ENCODE measurements at places on chromosomes 7 and 10. TPM values are rescaled to one million over a fixed set of nuclear protein-coding genes. Genes with fewer than 3 reads are reported as not detected.

The POLR3A gene
- 4.8 TPM for total RNA-seq

The FRMD4A gene
- 0.63 TPM for total RNA-seq

The ADRB1 gene
- total RNA-seq: 2.4 TPM

The SPAM1 gene
- total RNA-seq: not detected

The ELN gene
- not detected for total RNA-seq

The EGR2 gene
- total RNA-seq: 11.9 TPM

The HACD1 gene
- 0.84 TPM for total RNA-seq

The PON1 gene
- total RNA-seq: not detected

The ANK3 gene
- 73.0 TPM for total RNA-seq

The TBXAS1 gene
- 67.8 TPM for total RNA-seq

The THSD7A gene
- 0.10 TPM for total RNA-seq

The HTRA1 gene
- total RNA-seq: 2.2 TPM

The ERCC6 gene
- 32.7 TPM for total RNA-seq

The LRRN3 gene
- 3.8 TPM for total RNA-seq

The MYL10 gene
- total RNA-seq: not detected

The LRGUK gene
- 0.94 TPM for total RNA-seq

The TEX47 gene
- not detected for total RNA-seq

The IFIT1 gene
- total RNA-seq: 5.9 TPM

The AMZ1 gene
- total RNA-seq: 0.63 TPM

The ARL5B gene
- 59.0 TPM for total RNA-seq

The ANKRD30A gene
- not detected for total RNA-seq
